ENCODE measurements at places on chromosomes 5 and 9.

DNA sequence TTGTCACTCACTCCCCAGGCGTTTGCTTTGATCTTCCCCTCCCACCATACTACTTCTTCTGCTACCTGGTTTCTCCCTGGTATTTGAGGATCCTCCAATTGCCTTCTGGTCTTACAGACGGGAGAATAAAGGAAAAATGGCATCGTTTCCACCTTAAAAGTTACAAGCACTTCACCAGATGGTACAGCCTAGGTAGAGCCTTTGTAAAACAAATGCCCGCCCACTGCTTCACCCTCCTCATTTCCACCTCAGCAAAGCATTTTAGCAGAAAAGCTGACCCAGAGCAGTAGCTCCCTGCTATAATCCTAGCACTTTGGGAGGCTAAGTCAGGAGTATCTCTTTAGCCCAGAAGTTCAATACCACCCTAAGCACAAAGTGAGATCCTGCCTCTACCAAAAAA lies 5.1 kb upstream of the ANXA2R start:
- no peak for DNase-seq

DNA sequence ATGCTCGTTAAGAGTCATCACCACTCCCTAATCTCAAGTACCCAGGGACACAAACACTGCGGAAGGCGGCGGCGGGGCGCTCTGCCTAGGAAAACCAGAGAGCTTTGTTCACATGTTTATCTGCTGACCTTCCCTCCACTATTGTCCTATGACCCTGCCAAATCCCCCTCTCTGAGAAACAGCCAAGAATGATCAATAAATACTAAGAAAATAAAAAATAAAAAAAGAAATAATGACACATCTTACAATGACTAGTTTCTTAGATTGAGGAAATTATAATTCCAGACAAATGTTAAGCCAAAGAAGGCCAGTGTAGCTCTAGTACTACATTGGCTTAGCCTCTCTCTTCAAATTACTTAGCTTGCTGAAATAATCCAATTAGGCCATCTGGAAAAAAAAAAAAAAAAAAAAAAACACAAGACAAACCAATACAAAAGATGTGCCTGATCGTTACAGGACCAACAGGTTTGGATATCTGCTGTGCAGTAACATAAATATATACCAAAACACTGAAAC lies 58.0 kb downstream of the ANXA2R start:
- no peak for DNase-seq

DNA sequence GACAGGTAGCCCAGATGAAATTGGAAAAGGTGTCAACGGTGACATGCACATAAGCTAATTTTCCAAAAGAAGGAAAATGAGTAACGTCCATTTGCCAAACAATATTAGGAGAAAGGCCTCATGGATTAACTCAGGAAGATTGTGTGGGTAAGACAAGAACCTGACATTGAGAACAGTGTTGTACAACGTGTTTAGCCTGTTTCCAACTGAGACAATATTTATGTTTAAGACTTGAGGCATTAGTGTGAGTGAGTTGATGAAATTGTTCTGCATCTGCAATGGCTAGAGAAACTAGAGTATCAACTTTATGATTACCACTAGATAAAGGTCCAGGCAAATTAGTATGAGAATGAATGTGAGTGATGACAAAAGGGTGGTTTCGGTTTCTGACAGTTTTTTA lies 191.3 kb upstream of the RAI14 start:
- no peak for DNase-seq

DNA sequence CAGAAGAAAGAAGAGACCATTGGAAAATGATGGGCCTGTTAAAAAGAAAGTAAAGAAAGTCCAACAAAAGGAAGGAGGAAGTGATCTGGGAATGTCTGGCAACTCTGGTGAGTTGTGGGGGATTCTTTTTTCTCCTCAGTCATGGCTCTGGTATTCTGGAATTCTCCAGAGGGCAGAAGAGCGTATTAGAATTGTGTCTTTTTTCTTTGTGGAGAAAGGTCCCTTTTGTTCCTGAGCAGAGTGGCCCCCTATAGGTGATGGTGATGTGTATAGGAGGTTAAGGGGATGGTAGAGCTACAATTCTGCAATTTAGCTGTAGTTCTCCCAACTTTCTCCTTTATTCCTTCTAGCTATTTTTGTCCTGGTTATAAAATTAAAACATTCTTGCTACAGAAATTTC lies 1.6 kb upstream of the DHFR start:
- DNase-seq = no peak

GRCh38 chr9:110088099-110088498 lies 119.9 kb downstream of the C9orf152 start:
- DNase-seq = no peak

DNA sequence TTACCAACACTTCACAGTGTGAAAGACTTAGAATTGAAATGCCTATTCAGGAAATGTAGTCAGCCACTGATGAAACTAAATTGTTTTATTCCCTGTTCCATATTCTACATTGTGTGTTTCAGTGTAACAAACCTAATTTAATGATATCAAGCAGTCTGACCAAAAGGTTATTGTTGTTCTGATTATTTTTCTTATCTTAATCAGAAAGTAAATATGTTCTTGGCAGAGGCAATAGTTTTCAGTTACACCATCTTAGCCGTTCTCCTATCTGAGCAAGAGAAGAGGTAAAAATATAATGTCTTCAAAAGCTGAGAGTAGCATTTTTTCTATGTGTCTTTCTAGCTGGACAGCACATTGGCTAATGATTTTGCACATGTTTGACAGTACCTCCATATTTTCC lies 17.1 kb downstream of the CDC26 start:
- no peak for DNase-seq

- DNase-seq = no peak
These were observed 146.5 kb downstream of the UNC13B start for GRCh38 chr9:35308316-35308715.

DNA sequence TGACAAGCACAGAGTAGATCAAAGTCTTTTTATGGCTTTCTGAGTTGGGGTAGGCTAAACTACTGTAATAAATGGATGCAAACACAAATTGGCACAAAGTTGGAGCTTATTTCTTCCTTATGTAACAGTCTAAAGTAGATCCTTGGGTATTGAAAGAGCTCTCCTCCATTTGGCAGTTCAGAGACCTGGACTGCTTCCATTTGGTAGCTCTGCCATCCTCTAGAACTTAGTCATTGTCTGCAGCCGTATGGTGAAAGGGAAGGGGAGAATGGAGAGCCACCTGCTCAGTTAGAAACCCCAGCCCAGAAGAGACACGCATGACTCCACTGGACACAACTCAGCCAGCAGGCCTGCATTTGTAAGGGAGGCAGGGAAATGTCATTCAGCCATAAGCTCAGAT lies 345.0 kb downstream of the DMAC1 start:
- DNase-seq = no peak

GRCh38 chr9:71690689-71691435 lies 77.5 kb downstream of the CEMIP2 start:
- DNase-seq = no peak

DNA sequence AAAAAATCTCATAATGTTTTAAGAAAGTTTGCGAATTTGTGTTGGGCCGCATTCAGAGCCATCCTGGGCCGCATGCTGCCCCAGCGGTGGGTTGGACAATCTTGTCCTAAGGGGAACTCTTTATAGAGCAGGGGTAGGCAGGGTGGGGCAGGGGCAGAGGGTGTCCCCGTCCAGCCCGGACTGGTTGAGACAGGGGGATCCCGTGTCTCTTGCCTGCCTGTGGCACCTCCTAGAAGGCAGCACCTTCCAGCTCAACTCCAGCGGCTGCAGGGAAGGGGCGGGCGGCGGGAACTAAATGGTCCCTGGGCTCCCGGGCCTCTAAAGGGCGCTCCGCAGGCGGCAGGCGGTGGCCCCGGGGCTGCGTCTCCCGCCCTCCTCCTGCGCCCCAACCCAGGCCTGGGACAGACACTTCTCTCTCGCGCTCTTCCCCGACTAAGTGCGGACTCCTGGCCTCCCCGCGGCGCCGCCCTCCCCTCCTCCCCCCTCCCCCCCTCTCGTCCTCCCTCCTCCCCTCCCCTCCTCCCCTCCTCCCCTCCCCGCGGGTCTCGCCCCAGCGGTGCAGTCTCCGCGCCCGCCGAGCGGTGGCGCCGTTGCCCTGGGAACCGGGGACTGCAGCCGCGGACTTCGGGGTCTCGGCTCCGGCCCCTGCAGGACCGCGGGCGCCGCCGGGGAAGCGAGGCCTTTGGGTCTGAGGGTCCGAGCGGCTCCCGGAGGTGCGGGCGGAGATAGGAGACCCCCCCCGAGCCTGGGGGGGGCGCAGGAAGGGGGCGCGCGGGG lies 132.6 kb downstream of the MRPL36 start:
- peak; percentile 60 for DNase-seq

DNA sequence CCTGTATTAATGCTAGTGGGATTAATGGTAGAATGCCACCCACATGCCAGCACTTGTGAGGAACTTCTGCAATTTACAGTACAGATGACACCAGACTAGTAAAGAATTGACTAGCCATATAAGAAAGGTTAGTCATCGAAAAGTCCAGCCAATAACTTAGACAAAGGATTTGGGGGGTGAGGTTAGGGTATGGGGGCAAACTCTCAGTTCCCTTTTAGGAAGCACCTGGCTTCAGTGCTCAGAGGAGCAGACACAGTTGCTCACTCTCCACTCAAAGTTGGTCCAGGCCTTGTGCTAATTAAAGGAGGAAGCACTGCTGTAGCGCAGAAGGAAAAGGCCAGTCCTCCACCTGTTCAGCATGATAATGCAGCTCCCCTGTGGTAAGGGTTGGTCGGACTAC lies 25.2 kb downstream of the TGFBR1 start:
- DNase-seq = no peak

GRCh38 chr5:58117542-58117941 lies 342.3 kb downstream of the PLK2 start:
- no peak for DNase-seq

DNA sequence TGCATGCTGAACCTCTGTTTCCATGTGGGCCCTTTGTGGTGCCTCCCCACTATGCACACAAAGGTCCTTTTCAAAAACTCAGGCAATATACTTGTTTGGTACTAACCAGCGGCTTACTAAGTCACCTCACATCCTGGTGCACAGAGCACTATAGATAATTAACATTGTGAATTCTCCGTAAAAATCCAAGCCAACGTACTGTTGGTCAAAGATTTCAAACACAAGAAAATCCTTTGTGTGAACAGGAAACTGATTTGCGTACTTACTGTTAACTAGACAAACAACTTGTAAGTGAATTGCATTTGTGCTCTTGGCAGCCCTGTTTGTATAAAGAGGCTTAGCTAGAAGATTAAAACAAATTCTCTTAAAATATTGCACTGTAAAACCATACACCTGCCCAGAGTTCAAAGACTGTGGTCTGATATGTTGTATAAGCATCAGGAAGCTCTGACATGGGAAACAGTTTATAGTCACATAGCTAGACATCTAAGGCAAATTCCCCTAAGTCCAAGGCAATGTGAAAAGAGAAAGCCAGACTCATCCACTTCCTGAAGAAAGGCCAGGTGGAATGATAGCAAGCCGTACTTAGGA lies 125.0 kb upstream of the SLC12A2 start:
- DNase-seq = no peak

DNA sequence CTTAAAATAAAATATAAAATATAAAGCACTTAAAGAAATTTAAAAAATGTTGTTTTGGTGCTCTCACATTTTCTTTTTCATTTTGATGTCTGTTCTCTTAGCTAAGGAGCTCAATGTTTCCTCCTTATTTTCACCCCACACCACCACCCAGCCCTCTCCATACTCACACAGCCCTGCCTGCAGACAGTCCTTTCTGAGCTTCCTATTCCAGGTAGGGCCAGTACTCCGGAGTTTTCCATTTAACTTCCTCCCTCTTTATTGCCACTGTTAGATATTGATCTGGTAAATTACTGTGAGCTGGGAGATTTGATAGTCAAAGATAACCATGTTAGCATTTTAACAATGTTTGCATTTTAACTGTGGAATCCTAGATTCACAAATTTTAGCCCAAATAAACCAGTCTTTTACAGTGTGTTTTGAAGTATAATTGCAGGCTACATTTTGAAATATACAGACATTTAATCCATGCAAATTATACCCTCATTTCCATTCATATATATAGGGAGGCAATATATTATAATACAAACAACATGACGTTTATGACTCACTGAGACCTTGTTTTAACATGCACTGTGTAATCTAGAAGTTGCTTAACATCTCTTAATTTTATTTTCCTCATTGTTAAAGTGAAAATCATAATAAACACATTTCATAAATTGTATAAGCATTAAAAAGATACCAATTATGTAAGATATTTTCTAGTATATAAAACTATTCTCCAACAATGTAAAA lies 927.1 kb downstream of the NR2F1-AS1 start:
- no peak for DNase-seq

DNA sequence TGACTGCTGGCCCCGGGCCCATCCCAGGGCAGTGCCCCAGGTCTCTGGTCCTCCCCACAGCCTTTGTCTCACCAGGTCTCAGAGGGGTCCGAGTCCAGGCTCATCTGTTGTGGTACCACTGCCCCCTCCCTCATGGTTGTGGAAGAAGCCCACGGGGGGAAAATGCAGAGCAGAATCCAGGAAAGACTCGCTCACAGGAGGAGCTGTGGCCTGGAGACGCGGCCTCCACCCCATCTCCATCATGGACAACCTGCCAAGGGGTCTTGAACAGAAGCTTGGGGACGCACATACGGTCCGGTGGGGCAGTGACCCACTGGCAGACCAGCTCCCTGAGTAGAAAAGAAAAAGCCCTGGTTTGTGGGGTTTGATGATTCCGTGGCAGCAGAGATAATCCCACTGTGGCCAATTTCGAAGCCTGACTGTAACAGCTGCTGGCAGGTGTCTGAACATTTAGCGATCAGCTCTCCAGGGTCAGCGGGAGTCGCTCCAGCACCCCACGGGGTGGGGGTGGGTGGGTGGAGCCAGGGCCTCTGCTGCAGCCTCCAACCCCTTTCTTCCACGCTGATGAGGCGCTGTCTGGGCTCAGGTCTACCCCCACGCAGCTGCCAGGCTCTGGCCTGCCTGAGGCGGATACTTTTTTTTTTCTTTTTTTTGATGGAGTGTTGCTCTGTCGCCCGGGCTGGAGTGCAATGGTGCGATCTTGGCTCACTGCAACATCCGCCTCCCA lies 1.9 kb upstream of the GRIN1 start:
- DNase-seq = no peak

DNA sequence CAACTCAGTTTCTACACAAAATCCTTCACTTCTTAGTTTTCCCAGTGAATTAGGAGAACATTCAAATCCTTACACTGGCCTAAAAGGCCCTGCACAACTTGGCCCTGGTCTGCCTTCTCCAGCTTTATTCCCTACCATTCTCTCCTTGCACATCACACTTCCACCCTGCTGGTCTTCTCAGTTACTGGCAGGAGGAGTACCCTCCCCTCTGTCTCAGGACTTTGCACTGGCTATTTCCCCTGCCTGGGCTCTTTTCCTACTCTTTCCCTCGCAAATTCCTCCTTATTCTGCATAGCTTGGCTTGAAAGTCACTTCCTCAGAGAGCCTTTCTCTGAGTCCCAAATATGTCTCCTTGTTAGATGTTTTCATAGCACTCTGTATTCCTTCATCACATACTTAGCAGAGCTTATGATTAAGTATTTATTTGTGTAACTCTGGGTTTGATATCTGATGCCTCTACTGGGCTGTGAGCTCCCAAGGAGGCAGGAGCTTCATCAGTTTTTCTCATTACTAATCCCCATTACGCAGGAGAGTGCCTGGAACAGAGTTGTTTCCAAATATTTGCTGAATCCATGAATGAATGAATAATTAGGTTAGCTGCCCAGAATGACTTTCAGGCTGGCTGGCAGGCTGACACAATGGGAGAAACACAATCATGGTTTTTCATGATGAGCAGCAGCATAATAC lies 159.8 kb upstream of the KLF9 start:
- no peak for DNase-seq

- no peak for DNase-seq
These were observed 32.3 kb upstream of the CEP72 start for GRCh38 chr5:579746-580366.

- peak; percentile 9 for DNase-seq
These were observed 16.2 kb downstream of the RALGDS start for GRCh38 chr9:133104718-133105460.
